T-helper 1 cell (primary cell): ENCODE measurements at places on chromosomes 3 and 15.

GRCh38 chr3:118988198-118989130, 46.2 kb downstream of the IGSF11 start:
- DNase-seq, result no peak

GRCh38 chr15:32837935-32838334, 120.1 kb downstream of the GREM1 start:
- DNase-seq, result no peak

DNA sequence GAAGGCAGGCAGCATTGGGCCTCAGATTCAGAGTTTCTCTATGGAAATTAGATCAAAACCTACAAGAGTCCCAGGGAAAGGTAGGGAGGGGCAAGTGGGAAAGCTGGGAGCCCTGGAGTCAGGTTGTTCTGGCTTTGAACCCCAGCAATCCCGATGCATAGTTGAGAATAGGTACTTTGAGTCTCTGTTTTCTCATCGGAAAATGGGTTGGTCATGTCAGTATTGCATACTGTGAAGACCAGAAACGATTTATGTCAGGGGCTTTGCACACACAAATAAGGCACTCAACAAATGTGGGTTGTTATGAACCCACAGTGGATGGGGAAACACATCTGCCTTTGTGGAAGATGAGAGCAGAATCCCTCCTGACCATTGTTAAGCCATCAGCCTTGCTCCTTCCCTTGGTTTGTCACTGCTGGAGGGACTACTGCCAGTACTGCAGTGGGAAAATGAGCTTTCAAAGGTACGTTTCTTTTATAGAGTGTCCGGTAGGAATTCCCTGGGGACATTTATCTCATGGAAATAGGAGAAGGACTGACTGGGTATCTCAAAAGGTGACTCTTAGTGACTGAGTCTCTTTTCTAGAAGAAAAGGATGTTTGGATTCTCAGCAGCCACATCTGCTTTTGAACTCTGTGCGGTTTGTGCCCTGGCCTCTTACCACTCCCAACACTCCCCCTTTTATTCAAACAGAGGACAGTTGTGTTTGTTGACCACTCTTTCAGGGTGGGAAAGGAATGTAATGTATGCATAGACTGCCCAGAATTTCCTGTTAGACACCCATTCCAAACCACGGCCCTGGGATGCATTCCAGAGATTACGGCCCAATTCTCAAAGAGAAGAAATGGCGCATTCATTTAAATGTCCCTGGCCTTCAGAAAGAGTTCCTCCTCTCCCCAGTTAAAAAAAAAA, 54.6 kb upstream of the VILL start:
- DNase-seq, result no peak

GRCh38 chr3:36461597-36461996, 81.3 kb downstream of the STAC start:
- no peak for DNase-seq

GRCh38 chr3:111252779-111253178, 181.2 kb downstream of the NECTIN3 start:
- no peak for DNase-seq
